ENCODE measurements at places on chromosomes 6 and 20. TPM values are rescaled to one million over a fixed set of nuclear protein-coding genes. Genes with fewer than 3 reads are reported as not detected.

Gene SEL1L2
- not detected for total RNA-seq

- no peak for DNase-seq
Measured at GRCh38 chr6:118215269-118215668, 308.2 kb downstream of the SLC35F1 start.

Gene STAU1
- 107 TPM for total RNA-seq

Gene TNFRSF6B
- not detected for total RNA-seq

Gene FBXO30
- 18.8 TPM for total RNA-seq

DNA sequence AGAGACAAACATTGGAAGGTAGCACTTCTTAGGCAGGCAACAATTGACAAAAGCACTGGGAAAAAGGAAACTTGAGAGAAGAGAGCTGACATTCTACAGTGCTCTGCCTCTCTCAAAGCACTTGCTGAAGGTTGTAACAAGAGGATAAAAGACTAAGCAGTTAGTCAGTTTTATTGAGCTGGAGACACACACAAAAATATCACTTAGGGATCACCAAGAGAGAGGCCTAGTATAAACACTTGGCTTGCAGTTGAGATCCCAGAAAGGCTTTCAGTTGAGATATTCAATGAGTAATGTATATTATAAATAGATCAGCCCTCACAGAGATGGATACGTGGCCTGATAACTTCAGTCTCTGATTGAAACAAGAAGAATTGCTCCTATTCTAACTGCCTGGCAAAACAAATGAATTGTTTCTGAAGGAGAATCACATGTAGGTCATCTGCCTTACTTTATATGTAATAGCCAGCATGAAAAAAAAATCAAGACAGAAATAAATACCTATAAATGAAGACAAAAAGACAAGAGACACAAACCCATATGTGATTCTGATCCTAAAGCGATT lies 747.2 kb upstream of the MAN1A1 start:
- no peak for DNase-seq

DNA sequence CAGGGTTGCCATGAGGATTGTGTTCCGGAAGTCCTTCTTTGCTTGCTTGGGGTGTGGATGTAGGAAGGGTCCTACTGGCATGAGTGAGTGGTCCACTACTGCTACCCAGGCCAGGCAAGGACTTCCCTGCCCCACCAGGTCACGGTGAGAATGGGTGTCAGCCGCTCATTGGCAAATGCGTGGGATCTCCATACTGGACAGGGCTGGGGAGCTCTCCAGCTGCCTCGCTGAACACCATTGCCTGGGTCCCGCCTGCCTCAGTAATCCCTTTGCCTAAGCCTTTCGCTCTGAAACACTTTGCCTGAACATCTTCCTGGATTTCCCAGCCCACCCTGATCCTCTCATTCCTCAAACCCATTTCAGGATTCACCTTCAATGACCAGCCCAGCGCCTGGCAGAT lies 59.5 kb downstream of the CTCFL start:
- DNase-seq: no peak
